AG04449 (cell line): ENCODE measurements at places on chromosomes 5 and 9.
A peak's percentile ranks its signal among the peaks of the same experiment; 100 is the strongest.

- no peak for DNase-seq
Measured at GRCh38 chr5:57887851-57888621, 405.4 kb upstream of the ACTBL2 start.

GRCh38 chr5:145345511-145346287, 489.4 kb downstream of the PRELID2 start:
- DNase-seq = no peak

- no peak for DNase-seq
Measured at GRCh38 chr9:95047452-95048224, 269.9 kb downstream of the FANCC start.

GRCh38 chr5:130541617-130542221, 623.3 kb downstream of the HINT1 start:
- DNase-seq = peak; percentile 24

GRCh38 chr9:127946728-127947127, 9.1 kb upstream of the DPM2 start:
- DNase-seq = no peak

DNA sequence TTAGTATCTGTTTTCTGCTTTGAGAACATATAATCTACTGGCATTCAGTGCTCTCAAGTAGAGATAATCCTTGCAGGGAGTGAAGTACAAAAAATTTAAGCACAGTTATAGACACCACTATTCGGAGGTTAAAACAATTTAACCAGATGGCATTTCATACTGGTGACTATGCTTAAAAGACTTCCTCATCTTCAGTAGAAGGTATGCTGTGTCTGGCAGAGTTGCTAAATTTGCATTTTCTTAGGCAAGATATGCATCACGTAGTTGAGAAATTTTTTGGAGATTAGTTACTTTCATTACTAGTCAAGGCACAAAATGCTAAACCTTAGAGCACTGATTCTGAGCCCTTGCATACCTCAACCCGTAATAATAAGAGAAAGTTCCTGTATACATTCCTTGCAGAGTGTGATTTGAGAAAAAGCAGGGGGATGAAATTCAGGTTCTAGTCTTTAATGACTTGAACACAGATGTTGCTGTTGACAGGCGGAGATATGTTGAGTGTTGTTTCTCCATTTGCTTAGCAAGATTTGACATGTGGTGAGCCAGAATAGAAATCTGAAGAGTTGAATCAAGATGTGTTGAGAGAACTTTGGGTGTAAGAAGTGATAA, 70.8 kb upstream of the STARD4 start:
- peak; percentile 89 for DNase-seq

DNA sequence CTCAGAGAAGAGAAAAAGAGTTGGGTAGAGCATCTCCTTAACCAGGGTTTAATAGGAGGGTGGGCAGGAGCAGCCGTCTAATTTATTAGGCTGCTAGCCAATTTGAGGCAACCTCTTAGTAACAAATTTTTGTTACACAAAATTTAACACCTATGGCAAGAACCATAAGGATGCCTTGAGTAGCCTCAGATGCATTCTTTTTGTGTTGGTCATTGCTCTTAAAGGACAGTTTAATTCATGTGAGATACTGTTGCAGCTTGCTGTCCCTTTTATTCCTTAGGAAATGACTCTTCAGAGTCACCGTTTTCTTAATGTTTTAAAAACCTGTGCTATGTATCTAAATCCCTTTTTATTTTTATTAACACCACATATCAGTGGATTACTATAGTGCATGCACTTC, 255.1 kb downstream of the MAST4 start:
- DNase-seq = no peak

GRCh38 chr5:81314581-81314980, 13.2 kb downstream of the ZCCHC9 start:
- no peak for DNase-seq

- no peak for DNase-seq
Measured at GRCh38 chr9:82206490-82206889, 217.9 kb downstream of the SPATA31D1 start.

- DNase-seq = no peak
Measured at GRCh38 chr9:104875320-104875719, 52.6 kb downstream of the ABCA1 start.

DNA sequence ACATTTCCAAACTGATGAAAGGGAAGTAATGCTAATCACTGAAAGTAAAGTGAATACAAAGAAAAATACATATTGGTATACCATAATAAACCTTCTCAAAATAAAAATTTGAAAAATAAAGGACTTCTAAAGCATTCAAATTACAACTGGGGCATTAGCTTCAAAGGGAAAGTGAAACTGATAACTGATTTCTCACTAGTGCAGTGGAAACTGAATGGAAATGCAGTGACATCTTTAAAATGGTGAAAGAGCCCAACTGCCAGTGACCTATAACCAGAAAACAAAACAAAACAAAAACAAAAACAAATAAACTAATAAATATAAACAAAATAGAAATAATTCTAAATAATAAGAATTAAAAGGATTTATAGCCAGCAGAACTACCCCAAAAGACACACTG, 297.5 kb upstream of the GRIN3A start:
- DNase-seq = no peak

DNA sequence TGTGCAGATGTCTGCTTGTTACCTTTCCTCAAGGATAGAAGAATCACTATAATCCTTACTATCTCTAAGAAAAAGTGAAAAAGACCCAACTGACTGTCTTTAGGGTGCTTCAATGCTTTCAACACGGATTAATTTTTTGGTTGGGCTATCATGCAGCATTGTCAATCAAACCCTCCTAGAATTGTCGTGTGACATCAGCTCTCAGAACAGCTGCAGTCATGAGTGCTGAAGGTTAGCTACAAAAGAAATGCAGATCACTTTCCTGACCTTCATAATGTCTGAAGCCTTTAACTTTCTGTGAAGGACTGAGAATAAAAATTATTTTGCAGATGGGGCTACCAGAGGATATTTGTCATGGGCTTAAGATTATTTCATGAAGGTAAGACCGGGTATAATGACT, 107.9 kb upstream of the EFNA5 start:
- DNase-seq = no peak

- DNase-seq = no peak
Measured at GRCh38 chr5:171162596-171162995, 146.5 kb upstream of the TLX3 start.

GRCh38 chr9:86801246-86801645, 146.1 kb downstream of the GAS1 start:
- DNase-seq = no peak
